ENCODE measurements at places on chromosomes 1 and 21.

GRCh38 chr21:15001857-15002606 lies 62.8 kb downstream of the NRIP1 start:
- no peak for DNase-seq

DNA sequence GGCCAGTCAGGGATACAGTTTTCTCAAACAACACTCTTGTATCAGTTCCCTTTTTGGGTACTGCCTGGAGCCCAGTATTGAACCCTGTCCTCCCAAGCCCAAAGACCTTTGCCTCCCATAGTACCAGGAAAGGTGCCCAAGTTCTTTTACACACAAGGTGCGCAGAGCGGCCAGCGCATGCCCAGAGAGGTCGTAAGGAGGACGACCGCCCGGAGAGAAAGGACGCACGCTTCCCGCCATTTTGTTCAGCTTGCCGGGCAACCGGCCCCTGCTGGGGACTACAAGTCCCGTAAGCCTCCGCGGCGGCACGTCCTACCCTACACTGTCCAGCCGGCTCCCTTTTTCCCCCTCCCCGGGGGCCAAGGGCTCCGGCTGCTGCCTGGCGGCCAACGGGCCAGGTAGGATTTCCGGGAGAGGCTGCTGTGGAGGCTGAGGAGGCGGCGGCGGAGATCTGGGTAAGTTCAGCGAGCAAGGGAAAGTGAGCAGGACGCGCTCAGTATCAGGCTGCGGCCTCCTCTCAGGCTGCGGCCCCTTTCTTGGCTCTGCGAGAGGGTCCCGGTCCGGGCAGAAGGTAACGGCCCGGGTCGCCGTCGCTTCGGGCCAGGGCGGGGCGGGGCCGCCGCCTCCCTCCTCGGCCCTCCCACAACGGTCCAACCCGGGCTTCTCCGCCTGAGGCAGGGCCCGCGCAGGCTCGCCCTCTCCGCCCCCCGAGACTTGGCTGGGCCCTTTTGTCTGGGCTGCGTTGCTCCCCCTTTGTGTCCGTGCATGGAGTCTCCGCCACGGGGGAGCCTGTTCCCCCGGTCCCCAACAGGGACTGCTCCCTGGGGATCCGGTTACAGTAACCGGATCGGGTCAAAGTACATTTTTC lies at the start of gene PHACTR4:
Gene PHACTR4, plus strand, starts transcription at position 370 of the 868 bp plus-strand sequence. CDS start 37,708 bp downstream, outside the sequence.
- DNase-seq, result peak; percentile 96

DNA sequence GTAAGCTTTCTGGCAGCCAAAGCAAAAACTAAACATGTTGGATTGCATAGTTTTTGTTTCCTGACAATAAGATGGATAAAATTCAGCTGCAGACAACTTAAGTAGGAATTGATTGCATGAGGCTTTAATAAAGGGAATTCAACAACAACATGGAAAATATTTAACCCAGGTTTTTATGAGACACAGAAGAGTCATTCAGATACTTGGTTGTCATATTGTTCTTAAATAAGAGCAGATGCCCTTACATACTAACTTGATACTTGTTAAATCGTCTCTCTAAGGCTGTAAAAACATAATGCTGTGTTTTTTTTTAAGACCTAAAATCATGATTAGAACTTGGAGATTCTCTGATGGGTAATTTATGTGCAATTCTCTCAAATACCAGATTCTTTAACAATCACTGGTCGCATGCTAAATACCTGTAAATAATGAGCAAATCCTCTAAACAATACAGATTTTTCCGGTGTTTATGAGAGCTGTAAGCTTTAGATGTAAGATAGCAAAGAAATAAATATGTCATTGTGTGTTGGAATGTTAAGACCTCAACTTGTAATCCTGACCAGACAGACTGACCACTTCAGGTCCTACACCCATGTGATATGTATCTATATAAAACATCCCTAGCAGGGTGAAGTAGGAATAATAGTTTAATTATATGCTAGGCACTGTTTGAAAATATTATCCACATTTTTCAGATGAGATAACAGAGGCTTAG lies 37.8 kb upstream of the CD34 start:
- no peak for DNase-seq

GRCh38 chr1:99680270-99680669 lies 34.4 kb downstream of the PALMD start:
- peak; percentile 52 for DNase-seq
